ENCODE measurements at places on chromosomes 7 and 10.

DNA sequence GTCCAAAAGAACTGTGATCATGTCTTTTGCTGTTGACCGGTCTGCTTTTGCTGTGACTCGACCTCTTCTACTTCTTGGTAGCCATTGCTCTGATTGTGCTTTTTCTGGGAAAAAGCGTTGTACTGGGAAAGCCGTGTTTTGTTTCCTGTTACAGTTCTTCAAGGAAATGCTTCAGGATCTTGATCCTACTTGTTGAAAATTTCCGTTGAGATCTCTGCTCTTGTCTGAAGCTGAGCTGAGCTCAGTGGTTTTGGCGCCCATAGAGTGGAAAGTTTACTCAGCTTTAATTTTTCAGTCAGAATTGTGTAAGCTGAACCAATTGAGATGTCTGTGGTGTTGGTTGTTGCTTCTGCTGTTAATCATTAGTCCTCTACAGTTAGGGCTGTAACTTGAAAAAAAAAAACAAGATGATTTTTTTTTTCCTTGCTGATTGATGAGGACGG lies 302.2 kb downstream of the CCDC3 start:
- no peak for DNase-seq

DNA sequence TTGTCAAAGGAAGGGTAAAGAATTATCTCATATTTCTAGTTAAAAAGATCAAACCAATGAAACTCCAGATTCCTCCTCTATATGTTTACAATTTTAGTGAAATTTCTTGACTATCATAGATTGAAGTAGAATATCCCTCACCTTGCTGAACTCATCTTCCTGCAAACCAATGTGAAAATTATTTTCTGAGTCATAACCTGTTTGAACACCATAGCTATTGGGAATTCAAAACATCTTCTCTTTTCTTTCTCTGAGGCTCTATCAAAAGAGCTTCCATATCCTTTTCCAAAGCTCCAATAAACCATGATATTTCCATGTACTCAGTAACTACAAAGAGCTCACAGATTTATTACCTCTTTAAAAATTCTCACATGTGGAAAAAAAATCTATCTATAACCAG lies 134.3 kb downstream of the DOCK4 start:
- DNase-seq = no peak

DNA sequence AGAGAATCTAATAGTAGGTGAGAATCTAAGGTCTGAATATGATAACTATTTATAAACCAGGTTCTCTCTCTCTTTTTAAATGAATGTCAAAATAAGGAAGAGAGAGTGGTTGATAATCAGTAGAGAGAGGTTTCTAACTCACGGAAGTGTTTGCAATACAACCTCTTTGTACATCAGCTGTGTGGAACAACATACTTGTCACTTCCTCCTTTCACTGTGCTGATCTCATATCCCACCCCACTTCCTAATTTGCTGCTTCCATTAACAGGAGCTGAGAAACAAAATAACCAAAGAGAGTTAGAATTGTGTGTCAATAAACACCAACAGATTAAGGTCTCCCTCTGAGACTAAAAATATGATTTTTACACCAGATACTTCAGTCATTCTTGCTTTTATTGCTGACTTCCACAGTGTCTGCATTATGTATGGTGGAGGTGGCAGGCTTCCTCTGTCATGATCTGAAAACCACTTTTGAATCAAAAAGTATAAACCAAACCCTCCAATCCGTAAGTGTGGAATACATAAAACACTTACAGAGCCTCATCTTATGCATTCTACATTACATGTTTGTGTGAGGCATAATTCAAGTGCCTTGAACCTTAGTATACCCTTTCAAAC lies 25.0 kb downstream of the CACUL1 start:
- no peak for DNase-seq

DNA sequence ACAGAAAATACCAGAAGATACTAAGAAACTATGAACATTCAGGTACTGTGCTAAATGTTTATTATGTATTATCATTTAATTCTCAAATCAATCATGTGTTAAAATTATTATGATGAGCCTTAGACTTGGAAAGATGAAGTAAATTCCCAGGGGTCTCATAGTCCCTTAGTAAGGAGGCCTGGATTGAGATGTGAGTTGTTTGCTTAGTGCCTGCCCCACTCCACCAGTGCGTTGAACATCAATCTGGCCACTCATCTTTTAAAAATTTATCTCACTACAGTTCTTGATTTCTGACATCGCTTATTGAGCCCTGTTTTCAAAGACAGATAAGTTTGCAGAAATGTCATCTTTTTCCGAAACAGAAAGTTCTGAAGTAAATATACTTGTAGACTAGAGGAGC lies 618.4 kb upstream of the SEMA3D start:
- DNase-seq = no peak

Measured in stimulated activated CD4-positive, alpha-beta T cell treated with anti-CD3 and anti-CD28 coated beads, TNF-alpha, amount 100 ng/mL, for 24 hours (primary cell).